ENCODE measurements at places on chromosomes 3 and 15.
A peak's percentile ranks its signal among the peaks of the same experiment; 100 is the strongest.

GRCh38 chr15:88646088-88646405, 7.2 kb downstream of the ISG20 start:
- DNase-seq = no peak

GRCh38 chr15:63640146-63640545, 43.0 kb downstream of the FBXL22 start:
- no peak for DNase-seq

DNA sequence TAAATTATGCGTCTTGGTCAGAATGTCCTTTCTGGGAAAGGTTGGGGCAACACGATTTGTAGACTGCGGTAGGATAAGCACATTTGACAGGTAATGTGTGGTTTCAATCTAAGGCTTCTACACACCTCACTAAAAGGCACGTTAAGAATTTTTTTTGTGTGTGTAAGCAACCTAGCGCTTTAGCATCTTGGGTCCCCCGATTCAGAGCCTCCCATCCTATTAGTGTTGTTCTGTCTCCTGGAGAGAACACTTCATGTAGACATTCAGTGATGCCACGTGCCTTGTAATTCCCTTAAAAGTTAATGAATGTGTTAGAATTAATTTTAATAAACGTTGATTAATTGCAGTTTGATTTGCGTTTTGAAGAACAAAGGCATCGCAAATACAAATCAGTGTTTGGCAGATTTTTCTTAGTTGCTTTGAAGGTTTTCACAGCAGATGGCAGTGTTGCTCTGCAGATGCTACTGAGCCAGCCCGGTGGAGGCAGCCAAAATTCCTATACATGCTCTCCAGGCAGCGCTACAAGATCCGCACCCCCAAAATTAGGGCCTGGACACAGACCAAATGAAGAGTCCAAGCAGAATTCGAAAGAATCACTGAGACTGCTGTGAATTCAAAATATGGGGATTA, 63.5 kb downstream of the OTOL1 start:
- DNase-seq = peak; percentile 63

DNA sequence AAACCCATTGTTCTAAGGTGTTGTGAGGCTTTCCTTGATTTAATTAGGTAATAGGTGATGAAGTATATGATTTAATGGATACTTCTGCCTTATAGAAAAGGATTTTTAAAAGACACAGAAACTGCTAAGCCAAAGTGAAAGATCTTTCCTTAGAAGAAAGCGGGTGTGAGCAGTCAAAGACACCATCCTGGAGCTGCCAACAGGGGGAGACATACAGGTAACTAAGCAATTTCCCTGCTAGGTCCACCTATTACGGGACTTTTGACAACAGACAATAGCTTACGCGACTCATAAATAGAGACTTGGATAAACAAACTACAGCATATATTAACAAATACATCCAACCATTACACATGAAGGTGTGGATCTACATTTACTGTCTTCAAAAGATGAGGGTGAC, 669.5 kb downstream of the SQOR start:
- DNase-seq = peak; percentile 42

GRCh38 chr15:69476704-69477473, 24.3 kb downstream of the RPLP1 start:
- no peak for DNase-seq

DNA sequence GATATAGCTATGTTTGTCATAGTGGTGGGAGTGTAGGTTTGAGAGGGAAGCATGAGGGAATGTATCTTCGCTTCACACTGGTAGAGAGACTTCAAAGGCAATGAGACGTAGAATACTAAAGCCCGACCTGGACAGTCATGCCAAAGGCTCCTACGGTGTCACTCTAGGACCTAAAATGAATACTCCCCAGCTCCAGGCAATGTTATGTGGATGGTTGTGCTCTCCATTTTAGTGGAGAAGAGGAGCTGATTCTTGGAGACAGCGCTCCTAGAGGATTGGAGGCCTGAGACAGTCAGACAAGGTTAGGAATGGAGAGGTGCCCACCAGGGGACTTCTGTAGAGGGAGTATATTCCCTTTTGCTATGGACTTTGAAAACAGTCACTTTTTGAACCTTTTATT, 260.1 kb downstream of the MEX3B start:
- no peak for DNase-seq

DNA sequence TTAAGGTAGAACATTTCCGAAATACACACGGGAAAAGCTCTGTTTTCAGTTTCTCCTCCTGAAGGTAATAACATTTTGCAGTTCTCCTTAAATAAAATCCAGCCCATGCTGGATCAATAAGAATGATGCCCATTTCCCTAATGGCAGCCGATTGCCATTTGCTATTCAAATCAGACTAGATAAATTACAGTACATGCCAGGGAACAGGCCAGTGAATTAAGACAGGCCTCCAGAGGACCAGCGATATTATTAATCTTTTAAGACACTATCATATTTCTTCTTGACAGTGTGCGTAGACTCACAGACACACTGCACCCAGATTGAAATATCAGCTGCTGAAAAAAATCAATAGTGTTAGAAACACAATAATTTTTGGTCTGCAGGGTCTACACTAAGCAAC, 422.3 kb downstream of the TIGIT start:
- DNase-seq = no peak

DNA sequence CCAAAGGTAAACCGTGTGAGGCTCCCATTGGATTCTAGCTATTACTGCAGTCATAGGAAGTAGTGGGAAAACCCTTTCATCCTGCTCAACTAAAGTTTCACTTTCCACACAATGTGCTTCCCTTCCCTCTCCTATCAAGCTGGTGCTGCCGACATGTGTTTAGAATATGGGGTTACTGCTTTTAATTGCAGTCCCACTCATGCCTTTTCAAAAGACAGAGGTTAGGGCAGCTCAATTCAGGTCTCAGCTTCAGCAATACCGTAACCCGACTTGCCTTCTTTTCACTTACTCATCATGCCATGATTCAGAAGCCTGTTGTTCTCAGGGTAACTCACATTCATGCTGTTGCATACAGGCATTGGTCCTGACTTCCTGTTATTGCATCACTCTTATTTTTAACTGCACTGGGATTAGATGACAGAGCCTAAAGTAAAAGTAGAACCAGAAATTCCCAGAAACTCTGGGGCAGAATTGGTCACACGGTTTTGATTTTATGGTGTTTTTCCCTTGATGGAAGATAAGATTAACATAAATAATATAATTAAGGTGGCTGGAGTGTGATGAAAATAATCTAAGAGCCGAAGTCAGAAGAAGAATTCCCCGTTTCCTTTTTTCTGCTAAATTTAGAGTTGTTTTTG, 45.7 kb downstream of the C2CD4B start:
- no peak for DNase-seq

DNA sequence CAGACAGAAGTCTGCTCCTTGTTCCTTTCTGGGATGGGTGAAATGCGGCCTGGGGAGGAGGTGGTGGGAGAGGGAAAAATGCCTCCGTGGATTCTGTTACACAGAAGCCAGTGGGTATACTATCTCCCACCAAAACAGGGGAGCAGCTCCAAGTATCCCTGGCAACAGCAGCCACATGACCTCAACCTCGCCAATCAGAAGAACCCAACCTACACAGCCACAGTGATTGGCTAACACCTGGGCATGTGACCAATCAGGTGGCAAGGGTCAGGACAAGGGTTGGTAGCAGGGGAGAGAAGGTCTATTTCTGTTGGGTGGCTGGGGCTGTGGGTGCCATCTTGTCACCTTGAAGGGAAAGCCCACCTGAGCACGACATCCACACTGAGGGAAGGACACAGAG, 9.1 kb upstream of the ACAD9 start:
- DNase-seq = no peak

GRCh38 chr3:46990573-46991374, 11.3 kb downstream of the NBEAL2 start:
- no peak for DNase-seq

- DNase-seq = no peak
Measured at GRCh38 chr3:51992017-51992682, 3.5 kb downstream of the RPL29 start.

DNA sequence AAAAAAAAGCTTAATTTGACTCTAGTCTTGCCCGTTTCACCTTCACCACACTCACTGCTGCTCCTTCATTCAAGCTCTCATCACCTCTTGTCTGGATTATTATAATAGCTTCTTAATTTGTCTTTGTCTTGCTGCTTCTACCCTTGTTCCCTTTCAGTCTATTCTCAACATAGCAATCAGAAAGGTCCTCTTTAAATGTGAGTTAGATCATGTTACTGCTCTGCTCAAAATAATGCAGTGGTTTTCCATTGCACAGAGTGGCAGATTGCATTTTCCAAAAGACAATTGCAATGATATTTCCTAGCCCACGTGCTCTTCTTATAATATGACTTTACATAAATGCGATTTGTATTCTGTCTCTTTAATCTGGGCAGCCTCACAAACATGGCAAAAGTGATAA, 174.6 kb downstream of the ALDH1A2 start:
- no peak for DNase-seq

DNA sequence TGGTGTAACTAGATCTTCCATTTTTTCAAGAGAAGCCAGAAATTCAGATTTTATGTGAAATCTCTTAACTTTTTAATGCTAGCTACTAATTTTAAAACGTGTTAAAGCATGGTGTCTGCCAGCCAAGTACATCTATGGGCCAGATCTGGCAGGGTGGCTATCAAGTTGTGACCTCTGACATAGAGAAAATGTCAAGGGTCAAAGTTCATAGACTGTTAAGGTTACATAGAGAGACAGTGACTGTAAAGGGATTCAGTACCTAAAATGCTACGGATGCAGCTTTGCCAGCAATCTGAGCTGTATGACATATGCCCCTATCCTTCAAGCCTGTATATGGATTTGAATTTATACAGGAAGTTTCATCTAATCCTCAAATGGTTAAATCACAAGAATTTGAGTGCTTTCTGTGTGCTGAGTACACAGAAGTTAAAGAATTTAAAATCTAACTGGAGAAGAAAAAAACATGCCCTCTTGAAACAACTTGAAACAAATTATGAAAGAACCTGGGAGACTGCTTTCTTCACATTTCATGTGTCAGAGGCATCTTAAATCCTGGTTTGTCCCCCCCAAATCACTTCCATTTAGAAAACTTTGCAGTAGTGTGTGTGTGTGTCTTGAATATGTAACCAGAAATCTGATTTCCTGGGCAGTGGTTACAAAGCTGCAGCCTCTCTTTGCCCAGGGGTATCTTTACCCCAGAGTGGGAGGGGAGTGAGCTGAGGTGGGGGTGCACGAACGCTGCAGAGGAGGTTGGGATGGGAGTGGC, 895 bp upstream of the ARHGAP31 start:
- DNase-seq = no peak

- no peak for DNase-seq
Measured at GRCh38 chr3:123394391-123395020, 54.4 kb downstream of the ADCY5 start.

DNA sequence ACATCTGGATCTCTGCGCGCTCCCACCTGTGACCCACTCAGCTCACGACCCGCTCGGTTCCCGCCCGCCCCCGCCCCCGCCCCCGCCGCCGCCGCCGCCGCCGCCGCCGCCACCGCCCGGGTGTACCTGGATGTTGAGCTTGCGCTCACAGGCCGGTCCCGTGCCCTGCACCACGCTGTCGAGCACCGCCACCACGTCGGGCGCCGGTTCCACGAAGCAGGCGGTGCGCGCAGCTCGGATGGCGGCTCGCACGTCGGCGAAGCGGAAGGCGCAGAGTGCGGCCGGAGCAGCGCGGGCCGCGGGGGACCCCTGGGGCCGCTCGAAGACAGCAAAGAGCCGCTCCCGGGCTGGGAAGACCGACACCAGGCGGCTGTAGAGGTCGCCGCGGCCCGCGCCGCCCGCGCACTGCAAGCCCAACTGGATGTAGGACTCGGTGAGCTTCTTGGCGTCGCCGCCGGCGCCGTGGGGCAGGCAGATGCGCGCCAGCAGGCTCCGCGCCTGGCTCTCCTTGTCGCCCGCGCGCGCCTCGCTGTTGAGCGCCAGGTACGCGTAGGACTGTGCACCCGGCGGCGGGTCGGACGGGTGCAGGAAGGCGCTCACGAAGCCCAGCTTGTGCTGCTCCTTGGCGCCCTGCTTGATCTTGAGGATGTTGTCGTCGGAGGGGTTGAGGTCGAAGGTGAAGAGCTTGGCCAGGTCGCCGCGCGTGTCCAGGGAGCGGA, 1.1 kb downstream of the PLXND1 start:
- no peak for DNase-seq

- no peak for DNase-seq
Measured at GRCh38 chr3:143571548-143571947, 276.7 kb downstream of the SLC9A9 start.

DNA sequence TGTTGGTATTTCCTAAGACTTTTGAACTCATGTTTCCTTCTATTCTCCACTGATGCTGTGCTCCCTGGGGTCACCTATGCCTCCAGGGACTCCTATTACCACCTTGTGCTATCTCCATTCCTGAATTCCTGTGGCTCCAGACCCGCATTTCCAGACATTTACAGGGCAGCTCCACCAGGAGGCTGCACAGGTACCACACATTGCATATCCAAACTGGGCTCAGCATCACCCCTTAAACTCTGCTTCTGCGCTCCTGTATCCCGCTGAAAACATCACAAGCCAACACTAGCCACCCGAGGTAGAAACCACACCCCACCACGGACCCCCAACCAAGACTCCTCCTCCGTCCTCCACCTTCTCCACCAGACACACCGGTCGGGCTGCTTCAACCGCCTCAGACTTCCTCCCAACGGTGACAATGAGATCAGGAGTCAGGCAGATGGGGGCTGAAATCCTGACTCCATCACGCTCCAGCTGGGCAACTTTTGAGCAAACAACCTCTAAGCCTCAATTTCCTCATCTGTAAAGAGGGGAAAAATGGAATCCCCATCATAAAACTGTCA, 10.4 kb downstream of the TNK2 start:
- no peak for DNase-seq

GRCh38 chr3:53490459-53490968, 3.9 kb upstream of the CACNA1D start:
- DNase-seq = no peak

DNA sequence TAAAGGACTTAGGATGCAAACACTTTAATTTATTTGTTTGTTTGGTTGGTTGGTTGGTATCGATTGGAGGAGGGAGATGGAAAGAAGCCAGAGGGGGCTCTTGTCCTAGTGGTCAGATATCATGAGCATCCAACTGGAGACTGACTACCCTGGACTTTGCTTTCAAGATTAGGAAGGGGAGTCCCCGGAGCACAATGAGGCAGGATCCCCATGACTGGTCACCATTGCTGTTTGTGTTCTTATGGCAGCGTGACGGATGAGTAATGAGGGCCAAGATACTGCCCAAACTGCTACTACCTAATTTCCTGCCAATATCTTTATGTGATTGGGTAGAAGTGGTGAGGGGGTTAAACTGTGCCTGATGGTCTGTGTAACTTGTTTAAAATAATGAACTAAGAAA, 354.6 kb upstream of the ROPN1 start:
- no peak for DNase-seq

- DNase-seq = peak; percentile 72
Measured at GRCh38 chr3:142279965-142280590, 54.7 kb upstream of the GK5 start.

- DNase-seq = no peak
Measured at GRCh38 chr3:183028416-183028815, 48.1 kb upstream of the DCUN1D1 start.

Data from NT2/D1 (cell line).